ENCODE measurements at places on chromosomes 12 and 14.

DNA sequence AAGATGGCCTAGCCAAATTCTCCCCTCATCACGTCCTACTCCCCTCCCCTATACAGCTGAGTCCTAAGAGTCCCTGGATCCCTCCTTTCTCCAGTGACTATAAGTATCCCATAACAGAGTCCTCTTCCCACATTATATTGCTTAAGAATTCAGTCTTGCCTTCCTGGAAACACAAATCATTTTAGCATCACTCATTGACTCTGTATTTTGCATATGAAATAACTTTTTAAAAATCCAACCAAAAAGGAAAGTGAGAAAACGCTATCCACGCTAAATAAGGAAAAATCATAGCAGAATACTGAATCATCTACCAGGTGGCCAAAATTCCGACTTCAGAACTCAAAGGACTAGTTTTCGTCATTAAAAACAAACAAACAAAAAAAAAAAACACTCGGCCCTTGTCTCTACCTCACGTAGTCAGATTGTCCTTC lies 130.2 kb downstream of the GCH1 start:
- DNase-seq, result no peak

GRCh38 chr14:47471075-47471474 lies 204.3 kb downstream of the MDGA2 start:
- DNase-seq, result no peak

DNA sequence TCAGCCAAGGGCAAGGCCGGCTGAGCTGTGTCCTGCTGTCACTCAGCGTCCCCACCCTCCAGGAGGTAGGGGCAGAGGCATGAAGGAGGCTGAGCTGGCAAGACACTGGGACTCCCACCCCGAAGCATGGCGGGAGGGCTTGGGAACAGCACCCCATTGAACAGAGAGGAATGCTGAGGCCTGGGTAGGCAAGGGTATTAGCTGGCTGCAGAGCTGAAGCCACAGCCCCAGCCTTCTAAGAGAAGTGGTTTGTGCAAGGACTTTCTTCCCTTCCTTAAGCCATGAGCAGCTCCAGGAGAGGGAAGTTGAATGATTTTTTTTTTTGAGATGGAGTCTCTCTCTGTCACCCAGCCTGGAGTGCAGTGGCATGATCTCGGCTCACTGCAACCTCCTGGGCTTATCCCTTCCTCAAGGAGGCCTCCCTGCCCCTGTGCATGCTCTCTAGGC lies 6.6 kb upstream of the CFAP73 start:
- DNase-seq, result no peak

DNA sequence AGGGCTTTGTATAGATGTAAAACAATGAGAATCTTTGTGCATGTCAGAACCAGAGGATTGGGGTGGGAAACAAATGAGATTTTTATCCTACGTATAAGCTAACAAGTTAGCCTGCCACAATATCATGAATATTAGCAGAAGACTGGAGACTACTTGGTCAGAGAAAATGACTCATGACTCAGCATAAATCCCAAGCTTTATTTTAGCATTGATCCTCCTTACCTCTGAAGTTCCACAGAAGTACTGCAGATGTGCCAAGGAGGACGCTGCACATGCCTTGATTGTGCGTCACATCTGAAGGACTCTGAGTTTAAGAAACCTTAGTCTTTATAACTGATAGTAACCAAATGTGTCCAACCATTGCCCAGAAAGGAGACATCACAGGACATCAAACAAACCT lies 234.0 kb upstream of the RPL10L start:
- no peak for DNase-seq

- no peak for DNase-seq
Measured at GRCh38 chr12:71636704-71637115, 26.9 kb downstream of the ZFC3H1 start.

- DNase-seq, result no peak
Measured at GRCh38 chr14:89616852-89617341, 199.9 kb upstream of the FOXN3 start.
